ENCODE measurements at places on chromosomes 1 and 21.

GRCh38 chr1:71196685-71197084 is 115.8 kb upstream of the ZRANB2 start:
- DNase-seq: no peak

DNA sequence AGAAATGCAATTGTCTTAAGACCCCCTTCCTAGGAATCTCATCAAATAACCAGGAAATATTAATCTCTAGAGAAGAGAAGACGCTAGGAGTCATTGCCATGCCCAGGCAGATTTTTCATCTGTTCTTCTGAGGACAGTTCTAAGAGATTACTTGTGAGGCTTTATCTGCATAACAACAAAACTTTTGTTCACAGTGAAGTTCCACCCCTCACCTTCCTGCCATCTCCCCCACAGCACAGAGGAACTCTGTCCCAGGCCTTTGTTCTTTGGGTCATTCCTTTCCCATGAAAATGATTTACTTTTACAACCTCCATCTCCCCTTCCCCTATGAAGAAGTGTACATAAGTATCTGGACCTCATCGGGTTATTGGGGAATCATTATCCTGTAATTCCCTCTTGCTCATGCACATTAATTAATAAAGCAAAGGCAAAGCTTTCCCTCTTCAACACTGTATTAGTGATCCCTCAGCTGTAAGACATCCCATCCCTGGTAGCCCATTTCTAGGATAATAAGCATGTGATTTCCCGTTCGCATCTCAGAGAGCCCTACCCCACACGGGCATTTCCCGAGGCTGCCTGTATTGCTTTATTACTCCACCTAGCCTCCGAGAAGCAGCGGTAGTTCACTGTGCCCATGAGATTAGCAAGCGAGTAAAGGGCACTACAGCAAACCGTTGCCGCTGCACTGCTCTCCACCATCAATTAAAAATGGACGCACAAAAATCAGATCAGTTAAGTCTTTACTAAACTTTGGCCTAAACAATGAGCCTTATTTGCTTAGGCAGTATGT is 384.4 kb upstream of the CAMK1G start:
- DNase-seq: no peak

GRCh38 chr1:78033797-78034172 is 12.0 kb upstream of the GIPC2 start:
- DNase-seq: no peak

DNA sequence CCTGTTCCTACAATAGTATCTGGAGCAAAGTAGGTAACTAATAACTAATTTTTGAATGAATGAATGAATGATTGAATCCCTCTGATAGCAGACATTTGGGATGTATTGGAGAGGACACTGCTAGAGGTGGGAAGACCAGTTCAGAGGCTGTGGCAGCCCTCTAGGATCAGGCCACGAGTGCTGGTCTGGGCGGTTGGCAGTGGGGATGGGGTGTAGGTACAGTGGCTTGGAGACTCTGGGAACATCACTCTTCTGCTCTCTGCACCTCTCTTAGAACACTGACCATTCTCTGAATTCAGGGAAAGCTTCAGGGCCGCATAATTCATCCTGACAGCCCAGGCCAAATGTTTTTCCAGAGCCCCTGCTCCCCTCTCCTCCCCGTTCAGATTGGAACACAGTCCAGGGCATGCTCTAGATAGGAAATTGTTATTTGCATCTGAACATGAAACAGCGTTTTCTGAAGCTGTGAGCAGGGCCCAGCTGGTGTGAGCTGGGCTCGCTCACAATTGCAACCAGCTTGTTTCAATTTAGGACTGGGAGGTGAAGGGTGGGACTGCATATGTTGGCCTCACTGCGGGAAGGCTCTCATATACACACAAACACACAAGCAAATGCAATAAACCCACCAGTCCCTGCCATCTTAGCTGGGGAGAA is 253.1 kb upstream of the USP24 start:
- no peak for DNase-seq

DNA sequence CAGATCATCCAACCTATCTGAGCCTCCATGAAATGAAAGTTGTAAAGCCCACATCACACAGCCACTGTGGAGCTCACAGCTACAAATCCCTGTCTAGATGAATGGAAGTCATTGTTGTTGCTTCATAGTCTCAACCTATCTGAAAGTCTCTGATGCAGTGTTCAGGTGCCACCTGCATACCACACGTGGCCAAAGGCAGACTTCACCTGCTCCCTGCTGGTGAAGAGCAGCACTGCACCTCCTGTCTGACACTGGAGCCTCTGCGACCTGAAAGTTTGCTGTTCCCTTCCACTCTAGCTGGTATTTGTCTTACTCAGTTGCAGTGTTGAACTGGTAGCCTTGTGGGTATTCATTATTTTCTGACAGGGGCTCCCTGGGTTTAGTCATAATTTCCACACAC is 18.4 kb downstream of the LORICRIN start:
- no peak for DNase-seq

GRCh38 chr1:164772635-164773034 is 213.7 kb downstream of the PBX1 start:
- DNase-seq: no peak

- no peak for DNase-seq
Observed at GRCh38 chr1:203091199-203091477, 5.3 kb upstream of the MYOG start.

DNA sequence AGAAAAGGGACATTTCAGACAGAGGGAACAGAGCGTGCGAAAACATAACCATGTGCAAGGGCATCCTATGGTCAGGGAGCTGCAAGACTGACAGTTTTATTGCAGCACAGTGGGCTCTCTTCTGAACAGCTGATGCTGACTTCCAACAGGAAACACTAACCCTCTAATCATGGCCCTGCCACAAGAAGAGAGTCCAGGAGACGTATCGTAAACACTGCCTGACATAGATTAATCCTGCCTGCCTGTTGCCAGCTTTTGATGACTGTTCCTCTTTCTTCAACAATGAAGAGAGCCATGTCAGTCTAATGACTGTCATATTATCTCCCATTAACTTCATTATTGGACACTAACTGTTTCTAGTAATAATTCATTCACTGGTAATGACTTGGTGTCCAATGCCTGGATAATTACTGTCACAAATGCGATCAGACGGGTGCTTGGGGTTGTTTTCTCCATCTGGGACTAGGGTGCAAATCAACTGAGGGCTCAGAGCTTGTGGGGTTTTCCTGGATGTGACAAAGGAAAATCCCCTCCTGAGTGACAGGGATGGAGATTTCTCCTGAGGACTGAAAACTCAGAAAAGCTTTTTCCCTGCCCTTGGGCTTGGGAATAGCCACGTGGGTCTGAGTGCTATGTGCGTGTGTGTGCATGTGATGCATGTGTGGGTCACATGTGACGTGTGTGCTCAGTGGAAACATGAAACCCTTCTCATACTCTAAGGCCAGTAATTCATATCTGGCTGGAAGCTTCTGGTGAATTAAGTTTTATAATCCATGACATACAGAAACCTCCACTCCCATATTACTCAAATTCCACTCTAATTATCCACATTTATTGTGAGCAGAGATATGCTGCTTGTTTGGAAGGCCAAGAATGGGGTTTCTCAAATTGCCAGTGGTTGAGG is 144.0 kb upstream of the PLXNA2 start:
- no peak for DNase-seq

- no peak for DNase-seq
Observed at GRCh38 chr21:34298534-34299167, 65.2 kb upstream of the KCNE2 start.

DNA sequence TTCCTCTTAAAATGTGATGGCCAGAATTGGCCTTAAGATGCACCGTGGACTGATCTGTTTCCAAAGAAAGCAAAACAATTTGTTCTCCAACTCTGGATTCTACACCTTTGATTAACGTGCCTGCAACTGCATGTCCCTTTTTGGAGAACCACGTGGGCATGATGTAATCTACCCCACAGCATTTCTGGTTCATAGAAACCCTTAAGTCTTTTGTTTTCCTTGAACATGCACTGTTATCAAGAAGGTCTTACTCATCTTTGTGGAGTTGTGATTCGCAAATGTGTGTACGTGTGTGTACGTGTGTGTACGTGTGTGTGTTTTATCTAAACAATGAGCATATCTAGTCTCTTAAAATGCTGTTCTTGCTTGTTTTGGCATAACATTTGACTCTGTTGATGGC is 57.8 kb downstream of the LPAR3 start:
- no peak for DNase-seq

- no peak for DNase-seq
Observed at GRCh38 chr1:95321531-95321930, 87.5 kb downstream of the RWDD3 start.

- no peak for DNase-seq
Observed at GRCh38 chr1:38944547-38944946, 2.9 kb upstream of the RHBDL2 start.

- no peak for DNase-seq
Observed at GRCh38 chr1:184555665-184556641, 169.1 kb downstream of the C1orf21 start.

- peak; percentile 21 for DNase-seq
Observed at GRCh38 chr1:214120951-214121350, 133.2 kb downstream of the PROX1 start.

DNA sequence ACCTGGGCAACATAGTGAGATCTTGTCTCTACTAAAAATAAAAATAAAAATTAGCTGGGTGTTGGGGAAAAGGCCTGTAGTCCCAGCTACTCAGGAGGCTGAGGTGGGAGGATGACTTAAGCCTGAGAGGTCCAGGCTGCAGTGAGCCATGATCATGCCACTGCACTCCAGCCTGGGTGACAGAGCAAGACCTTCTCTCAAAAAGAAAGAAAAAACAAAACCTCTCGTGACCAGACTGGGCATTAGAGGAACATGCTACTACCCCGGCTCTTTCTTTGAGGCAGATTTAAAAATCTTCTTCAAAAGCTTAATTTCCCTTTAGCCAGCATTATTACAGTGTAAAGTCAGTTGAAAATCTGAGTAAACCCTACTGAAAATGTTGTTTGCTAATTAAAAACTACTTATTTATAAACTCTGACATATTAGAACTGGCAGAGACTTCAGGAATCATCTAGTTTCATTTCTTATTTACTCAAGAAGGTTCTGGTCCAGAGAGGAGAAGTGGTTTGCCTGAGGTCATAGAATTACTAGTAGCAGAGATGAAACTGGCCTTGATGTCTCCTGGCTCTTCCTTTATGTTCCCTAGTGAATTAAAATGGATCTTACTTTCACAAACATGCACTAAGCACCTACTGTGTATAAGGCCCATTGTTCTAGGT is 11.6 kb upstream of the ELAVL4 start:
- DNase-seq: no peak

GRCh38 chr1:201788296-201788695 is 40.7 kb upstream of the IPO9 start:
- no peak for DNase-seq

- no peak for DNase-seq
Observed at GRCh38 chr1:71417421-71417820, 336.6 kb upstream of the ZRANB2 start.

DNA sequence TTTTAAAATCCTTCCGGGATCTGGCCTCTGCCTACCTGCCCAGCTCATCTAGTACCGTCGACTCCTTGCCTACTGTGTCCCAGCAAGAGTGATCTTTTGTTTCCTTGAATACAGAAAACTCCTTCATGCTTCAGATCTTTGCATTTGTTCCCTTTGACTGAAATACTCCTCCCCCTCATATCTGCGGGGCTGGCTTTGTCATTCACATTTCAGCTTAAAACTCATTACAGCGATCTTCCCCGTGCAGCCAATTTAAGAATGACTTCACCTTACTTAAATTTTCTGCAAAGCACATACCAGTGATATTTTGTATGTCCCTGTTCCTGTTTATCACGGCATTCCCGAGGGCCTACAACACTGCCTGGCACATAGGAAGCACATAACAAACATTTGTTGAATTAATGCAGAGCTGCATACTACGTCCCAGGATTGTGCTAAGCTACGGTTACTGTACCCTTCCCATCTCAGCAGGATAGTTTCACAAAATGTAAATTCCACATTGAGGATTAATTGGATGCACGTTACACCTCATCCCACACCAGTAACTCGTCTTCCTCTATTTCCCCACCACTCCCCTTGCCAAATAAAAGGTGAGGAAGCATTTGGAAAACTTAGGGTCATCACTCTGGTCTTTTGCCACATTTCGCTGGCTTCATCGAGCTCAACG is 837 bp upstream of the DESI2 start:
- DNase-seq: no peak

DNA sequence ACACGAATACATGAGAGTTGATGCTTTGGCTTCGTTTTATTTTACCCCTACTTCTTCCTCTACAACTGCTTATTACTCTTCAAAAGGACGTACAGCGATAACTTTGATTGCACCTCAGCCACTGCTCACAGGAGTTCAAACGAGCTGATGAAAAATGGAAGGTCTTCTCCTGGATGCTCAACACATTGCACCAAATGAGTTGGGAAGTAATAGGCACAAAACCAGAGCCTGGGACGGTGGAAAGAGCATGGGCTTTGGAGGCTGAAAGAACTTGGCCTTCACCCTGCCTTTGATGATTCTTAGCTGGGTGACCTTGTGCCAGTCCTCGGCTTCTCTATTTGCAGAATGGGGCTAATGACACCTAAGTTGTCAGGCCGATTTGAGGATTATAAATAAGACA is 4.8 kb downstream of the CD53 start:
- no peak for DNase-seq

GRCh38 chr1:197928849-197929336 is 11.7 kb downstream of the LHX9 start:
- no peak for DNase-seq

DNA sequence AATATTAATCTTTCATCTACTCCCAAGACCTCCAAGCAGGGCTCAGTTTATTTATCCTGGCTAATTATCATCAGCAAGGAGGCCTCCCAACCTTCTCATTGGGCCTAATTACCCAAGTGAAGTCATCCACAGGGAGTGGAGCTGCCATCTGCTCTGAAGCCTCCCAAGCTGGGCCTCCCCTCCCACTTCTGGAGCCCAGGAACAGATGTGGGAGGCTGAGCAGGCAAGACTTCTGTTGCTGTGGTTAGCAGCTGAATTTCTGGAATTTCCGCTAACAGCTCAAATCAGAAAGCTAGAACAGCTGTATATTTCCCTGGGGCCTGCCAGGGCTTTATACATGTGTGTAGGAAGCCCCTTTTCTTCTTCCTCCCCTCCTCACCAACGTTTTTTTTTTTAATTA is 127.5 kb downstream of the UCK2 start:
- no peak for DNase-seq

GRCh38 chr1:41414716-41415306 is 53.6 kb downstream of the FOXO6 start:
- DNase-seq: no peak

DNA sequence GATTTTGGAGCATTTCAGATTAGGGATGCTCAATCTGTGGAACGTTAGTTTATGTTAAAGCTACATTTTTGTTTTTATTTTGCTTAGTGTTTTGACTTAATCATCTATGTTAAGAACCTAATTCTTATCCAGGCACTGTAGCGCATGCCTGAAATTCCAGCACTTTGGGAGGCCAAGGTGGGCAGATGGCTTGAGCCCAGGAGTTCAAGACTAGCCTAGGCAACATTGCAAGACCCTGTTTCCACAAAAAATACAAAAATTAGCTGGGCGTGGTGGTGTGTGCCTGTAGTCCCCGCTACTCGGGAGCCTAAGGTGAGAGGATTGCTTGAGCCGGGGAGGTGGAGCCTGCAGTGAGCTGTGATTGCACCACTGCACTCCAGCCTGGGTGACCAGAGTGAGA is 23.4 kb downstream of the FNBP1L start:
- DNase-seq: no peak

All from NCI-H2107 (cell line).